ENCODE measurements at places on chromosomes 3 and 15.

DNA sequence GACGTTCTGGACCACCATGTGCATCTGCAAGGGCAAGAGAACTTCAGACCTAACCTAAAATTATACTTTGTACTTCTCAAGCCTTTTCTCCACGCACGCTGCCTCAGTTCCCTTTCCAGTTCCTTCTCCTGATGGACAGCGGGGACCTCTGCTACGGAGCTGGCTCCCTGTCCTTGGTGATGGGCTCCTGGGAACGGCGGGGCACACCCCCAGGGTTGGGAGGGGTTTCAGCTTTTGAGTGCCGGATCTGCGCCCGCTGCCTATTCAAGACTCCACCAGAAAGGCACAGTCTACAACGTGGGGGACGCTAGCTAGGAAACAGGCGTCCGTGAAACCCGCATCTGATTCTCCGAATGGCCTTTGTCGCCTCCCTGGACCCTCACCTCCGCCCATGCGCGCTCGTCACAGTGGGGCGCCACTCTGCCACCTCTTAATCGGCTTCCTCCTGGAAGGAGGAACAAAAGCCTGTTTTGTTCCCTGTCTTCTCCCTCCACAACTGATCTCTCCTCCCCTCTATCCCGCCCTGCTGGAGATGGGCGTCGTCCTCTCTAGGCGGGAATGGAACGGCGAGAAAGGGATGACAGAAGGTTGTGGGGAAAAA lies 2.2 kb downstream of the GPR149 start:
- DNase-seq = no peak

DNA sequence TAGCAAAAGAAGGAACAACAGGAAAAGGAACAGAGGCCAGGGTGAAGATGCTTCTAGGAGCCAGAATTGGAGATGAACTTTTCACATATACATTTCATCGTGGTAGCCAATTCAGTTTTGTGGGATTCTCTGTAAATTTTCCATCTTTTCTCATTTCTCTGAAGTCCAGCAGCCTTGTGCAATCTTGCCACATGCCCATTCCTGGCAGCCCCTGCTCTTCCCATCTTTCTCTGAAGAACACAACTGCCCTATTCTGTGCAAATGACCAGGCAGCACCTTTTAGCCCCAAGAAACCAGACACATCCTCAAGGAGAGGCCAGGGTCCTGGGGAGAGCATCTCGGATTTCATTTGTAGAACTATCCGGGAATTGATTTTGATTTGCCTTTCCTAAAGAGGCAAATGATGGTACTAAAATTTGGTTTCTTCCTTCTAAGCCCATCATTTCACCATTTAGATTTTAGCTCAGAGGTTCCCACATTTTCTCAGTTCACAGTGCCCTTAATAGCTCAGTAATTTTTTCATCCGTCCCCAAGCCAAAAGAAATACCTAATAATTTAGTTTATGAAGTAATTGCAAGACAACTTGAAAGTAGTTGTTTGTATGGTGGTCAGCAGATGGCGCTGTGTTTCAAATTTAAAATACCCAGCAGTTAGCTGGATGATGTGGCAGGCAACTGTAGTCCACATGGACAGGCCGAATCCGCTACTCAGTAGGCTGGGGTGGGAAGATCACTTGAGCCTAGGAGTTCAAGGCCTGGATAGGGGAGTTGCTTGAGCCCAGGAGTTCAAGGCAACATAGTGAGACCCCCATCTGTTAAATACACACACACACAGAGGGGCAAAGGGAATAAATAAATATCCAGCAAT lies 61.3 kb upstream of the ACKR4 start:
- no peak for DNase-seq

- DNase-seq = no peak
These were observed 184.4 kb upstream of the LPP start for GRCh38 chr3:187969581-187969950.

DNA sequence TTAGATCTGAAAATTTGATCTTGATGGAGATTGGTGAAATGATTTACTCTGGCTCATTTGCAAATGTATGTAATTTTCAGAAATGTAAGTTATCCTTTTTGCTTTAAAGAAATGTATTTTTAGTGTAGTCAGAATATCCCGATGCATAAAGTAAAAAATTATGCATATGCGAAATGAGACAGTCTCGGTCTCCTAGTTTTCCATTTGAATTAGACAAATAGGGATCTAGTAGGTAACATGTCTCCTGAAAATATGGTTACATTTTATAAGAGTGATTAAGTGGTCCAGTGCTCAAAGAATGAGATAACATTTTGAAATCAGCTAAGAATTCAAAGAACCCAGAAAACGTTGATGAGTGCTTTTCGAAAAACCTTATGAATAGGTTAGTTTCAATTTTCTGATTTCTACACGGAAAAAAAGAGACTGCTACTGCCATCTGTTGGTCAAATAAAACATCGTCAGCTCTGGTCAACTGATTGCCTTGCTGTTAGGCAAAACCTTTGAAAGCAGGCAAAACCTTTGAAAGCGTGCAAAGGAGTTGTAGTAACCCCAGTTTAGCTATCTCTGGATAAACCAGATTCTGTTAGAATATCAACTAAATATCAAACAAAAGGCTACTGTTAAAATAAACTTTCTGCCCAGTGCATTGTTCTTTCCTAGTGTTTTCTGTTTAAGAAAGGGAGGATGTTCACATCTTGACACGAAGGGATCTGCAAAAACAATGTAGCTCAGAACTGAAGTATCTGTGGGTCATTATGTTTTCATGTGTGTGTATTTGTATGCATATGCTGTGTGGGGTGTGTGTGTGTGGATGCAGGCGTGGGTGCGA lies 59.3 kb upstream of the CHMP2B start:
- no peak for DNase-seq

DNA sequence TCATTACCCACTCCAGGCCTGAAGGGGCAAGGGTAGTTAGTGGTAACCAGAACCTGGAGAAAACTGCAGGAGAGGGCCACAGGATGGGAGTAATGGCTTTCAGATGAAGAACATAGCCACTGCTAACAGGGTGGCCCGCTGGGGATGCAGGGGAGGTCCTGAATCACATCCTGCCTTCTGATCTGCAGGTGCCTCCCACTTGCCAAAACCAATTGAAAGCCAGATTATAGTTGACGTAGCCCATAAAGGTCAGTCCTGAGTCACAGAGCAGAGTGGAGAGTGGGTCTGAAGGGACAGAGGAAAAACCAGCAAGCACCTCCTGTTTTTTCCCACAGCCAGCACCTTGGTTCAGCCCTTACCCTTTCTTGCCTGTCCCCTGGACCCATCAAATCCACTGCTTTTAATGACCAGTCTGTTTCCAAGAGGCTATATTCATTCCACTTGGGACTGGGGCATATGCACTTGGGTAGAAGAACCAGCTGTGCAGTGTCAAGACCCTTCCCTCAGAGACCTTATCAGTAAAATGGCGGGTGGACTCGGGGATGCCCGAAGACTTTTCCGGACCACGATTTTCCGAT lies 646 bp upstream of the SLC35G2 start:
- peak; percentile 44 for DNase-seq

- no peak for DNase-seq
These were observed 37.3 kb upstream of the CMTM8 start for GRCh38 chr3:32200992-32201758.

DNA sequence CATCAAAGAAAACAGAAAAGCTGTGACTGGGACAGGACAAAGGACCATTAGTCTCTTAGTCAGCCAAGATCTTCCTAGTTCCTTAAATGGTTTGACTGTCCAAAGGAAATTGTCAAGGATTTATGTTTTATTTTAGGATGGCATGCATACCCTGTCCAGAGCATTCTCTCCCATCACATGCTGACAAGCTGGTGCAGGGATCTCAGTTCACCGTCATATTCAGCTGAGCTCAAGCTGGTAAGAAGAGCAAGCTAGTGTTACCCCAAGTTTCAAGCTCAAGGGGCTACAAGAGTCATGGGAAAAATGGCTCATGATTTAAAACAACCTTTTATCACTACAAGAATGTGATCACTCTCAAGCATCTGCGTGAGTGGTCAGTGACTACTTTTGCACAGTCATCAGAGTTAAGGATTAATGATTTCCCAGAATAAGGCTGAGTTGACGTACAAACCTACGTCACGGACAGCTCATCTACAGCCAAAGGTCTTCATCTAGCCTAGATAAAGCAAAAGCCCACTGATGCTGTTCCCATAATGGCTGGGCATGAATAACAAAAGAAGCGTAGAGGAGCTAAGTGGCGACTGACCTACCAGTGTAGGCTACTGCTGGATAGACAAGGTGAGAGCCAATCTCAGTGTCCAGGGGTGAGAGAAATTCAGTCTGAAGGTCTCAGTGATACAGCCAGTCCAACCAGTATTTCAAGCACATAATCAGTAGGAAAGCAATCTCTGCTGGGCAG lies 157.5 kb downstream of the GABRB3 start:
- no peak for DNase-seq

DNA sequence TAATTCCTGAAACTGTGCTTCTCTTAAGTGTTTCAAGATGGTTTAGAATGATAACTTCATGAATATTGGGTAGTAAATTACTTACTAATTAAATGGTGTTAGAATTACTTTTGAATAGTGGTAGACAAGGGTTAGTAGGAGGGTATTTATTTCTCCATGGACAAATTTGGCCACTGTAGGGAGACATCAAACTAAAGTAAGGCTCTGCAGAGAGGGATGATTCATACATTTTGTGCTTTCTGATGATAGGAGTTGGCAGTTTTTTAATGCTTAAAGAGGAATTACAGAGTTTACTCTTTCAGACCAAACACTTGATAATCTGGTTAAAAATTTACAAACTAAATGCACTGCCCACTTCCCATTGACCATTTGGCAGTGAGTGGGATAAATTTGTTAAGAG lies 127.6 kb downstream of the NAALADL2 start:
- no peak for DNase-seq

- no peak for DNase-seq
These were observed 20.3 kb downstream of the CALML4 start for GRCh38 chr15:68184616-68185480.

GRCh38 chr15:31352339-31352751 lies 25.7 kb downstream of the KLF13 start:
- DNase-seq = no peak

- no peak for DNase-seq
These were observed 103.1 kb downstream of the DGKG start for GRCh38 chr3:186258968-186259367.

DNA sequence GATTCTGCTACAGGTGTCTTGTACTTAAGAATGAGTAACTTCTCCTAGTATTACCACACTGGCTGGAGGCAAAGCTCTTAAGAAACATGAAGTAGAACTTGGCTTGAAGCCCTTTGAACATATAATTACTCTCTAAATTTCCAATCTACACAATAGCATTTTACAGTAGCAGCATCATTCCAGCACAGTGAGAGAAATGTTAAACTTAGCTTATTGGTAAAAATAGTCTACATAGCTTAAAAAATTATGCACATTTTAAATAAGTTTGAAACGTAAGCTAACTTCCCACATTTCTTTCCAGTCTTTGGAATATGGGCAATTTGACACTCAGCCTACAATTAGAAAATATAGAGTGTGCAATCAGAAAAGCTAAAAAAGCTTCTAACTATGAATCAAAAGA lies 32.8 kb upstream of the TOP2B start:
- DNase-seq = no peak

GRCh38 chr3:100993309-100993708 lies at the start of gene ABI3BP:
ABI3BP (minus strand) TSS chr3:100993421; CDS start chr3:100993384, 37 bp downstream.
- DNase-seq = no peak

GRCh38 chr3:96813820-96814650 lies at the start of gene EPHA6:
EPHA6 (plus strand) TSS chr3:96814594.
- peak; percentile 29 for DNase-seq

- DNase-seq = no peak
These were observed 30.3 kb downstream of the SETD2 start for GRCh38 chr3:47133641-47134040.

DNA sequence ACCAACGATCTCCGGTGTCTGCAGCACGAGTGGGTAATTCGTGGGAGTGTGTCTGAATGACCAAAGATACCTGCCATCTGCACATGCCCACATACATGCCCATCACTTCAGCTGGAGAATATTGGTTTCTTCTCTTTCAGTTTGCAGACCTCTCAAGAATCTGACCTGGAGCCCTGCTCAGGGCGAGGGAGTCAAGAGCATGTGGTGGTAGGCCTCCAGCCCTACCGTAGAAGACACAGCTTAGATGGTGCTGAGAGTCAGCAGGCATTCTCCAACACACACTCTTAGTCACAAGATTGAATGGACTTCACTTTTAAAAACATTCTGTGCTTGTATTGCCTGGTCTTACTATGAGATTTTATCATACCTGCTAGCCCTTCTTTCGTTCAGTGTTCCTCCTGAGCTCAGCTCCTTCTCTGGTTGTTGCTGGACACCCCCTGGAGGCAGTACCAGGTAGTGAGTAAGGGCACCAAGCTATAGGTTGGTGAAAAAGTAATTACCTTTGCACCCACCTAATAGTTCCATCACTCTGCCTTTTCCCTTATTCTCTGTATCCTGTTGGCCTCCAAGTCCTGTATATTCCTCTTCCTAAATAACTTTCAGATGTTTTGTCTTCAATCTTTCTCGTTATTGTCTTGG lies 252.0 kb downstream of the CACNA2D3 start:
- DNase-seq = no peak

- DNase-seq = no peak
These were observed 300.4 kb upstream of the ADAMTS9 start for GRCh38 chr3:64988188-64988587.

DNA sequence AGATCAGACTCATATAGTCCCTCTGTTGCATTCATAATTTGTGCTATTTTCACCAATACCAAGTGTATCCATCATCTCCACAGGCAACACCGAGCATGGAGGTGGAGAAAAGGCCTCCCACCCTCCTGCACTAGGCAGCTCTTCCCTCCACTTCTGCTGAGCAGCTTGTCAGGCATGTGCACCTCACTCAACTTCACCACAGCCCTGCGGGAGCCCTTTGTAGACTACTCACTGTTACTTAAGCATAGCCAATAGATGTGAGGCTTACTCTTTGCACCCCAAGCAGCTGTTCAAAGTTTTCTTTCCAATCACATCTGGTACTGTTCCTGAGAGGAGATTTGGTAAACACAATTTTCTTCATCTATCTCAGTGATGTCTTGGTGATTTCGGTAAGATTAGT lies 16.9 kb upstream of the GUCA1C start:
- DNase-seq = no peak

- no peak for DNase-seq
These were observed 14.2 kb upstream of the CP start for GRCh38 chr3:149235599-149236424.

GRCh38 chr3:170309046-170309445 lies 48.5 kb upstream of the SKIL start:
- no peak for DNase-seq

DNA sequence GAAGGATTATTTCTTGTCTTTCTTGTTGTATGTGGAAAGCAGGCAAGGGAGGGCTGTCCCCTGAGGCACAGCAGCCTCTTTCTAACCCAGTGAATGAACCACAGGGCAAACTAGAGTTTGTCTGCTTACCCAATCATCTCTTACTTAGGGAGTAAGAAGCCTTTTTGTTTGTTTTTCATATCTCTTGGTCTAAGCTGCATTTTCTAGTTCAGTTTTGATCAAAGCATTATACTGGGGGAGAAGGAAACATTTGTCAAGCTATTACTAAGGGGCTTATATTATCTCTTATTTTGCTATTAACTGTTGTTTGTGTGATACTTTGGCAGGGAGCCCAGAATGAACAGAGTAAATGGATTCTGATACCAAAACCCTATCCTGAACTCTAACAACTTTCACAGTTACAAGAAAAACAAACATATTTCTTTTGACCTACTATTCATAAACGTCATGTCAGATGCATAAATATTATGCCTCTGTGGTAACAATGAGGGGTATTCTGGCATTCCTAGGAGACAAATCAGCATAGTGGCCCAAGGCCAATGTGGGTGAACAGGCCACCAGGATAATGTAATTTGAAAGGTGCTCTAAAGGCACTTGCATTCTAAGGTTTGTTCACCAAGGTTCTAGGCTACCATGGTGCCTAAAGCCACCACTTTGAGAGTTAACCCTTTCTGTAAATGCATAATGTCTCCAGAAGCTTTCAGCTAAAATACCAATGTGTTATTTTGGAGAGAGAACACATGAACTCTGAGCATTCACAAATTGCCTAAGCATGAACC lies 271.6 kb upstream of the ZPLD1 start:
- no peak for DNase-seq

All from NCI-H510A (cell line).